ENCODE measurements at places on chromosomes 4 and X.

- no peak for DNase-seq
Observed at GRCh38 chr4:184812651-184813181, 13.1 kb downstream of the ACSL1 start.

- DNase-seq, result no peak
Observed at GRCh38 chrX:71657267-71657666, 10.1 kb upstream of the LOC101059915 start.

- no peak for DNase-seq
Observed at GRCh38 chrX:26909728-26910127, 553.4 kb downstream of the PPP4R3C start.

DNA sequence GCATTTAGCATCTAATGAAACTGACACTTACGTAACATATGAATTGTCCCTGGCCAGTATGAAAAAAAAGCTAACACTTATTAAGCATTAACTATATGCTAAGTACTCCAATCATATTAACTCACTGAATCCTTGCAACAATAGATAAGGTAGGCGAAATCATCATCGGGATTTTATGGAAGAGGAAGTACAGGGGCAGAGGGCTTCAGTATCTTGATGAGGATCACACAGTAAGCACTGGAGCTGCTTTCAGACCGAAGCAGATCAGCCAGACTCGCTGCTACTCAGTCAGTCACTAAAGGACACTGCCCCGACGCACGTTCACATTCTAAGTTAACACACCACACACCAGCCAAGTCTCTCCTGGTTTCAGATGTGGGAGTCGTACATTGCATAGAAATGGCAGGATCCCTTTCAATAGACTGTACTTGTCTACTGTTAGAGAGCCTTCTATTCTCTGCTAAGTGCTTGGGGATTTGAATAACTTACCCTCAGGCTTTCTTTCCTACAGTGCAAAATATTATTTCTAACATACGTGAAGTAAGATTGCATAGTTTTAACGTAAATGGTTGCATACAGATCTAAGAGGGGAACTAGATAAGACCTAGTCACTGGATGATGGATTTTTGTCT lies 540.2 kb upstream of the TENM3 start:
- DNase-seq, result no peak

- no peak for DNase-seq
Observed at GRCh38 chr4:86493460-86493859, 100.7 kb upstream of the PTPN13 start.

- DNase-seq, result no peak
Observed at GRCh38 chrX:134679221-134679620, 20.9 kb upstream of the PLAC1 start.

DNA sequence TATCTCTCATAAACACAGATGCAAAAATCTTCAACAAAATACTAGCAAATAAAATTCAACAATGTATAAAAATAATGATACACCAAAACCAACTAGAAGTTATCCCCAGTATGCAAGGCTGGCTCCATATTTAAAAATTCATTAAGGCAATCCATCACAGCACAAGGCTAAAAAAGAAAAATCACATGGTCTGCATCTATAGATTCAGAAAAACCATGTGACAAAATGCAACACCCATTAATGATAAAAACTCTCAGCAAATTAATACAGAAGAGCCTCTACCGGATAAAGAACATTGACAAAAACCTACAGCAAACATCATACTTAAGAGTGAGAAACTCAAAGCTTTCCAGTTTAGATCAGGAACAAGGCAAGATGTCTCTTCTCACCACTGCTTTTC lies 182.6 kb downstream of the COL25A1 start:
- DNase-seq, result no peak

DNA sequence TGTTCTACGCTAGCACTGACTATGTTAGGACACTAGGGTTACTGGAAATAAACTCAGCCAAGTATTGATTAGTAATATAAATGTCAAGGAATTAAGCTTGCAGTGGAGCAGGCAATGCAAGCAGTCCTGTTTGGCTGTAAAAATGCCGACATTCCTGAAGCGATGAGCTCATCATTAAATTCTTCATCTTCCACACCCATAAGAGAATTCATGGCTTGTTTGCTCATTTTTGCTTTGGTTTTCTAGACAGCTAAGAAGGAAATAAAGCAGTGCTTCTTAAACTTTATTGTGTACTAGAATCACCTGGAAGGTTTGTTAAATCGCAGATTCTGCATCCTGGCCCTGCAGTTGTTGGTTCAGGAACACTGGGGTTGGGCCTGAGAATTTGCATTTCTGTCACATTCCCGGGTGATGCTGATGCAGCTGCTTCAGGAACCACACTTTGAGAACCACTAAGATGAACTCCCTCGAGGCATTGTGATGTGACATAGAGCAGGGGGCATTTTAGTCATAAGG lies 17.8 kb downstream of the ANXA3 start:
- peak; percentile 62 for DNase-seq

- no peak for DNase-seq
Observed at GRCh38 chr4:99642725-99643489, 14.7 kb downstream of the C4orf54 start.

DNA sequence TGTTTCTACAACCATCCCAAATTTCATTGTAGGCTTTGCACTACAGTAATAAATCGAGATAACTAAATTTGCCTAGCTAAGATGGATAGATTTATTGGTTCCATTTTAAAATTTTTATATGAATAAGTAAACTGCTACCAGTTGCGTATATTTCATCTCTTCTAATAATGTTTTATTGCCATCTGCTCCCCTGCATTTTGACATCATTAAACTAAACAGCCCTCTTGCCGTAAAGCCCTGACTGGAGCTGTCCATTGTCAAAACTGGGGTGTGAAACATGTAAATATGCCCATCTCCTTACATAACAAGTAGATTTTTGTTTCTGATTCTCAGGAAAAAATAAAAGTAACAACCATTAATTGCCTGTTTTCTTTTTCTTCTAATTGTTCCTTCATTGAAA lies 130.8 kb upstream of the BMPR1B start:
- no peak for DNase-seq

GRCh38 chr4:15809466-15809865 lies 31.3 kb downstream of the CD38 start:
- DNase-seq, result no peak

- no peak for DNase-seq
Observed at GRCh38 chr4:10577508-10578426, 106.8 kb downstream of the CLNK start.

- DNase-seq, result no peak
Observed at GRCh38 chr4:26290321-26290720, 30.5 kb upstream of the RBPJ start.

DNA sequence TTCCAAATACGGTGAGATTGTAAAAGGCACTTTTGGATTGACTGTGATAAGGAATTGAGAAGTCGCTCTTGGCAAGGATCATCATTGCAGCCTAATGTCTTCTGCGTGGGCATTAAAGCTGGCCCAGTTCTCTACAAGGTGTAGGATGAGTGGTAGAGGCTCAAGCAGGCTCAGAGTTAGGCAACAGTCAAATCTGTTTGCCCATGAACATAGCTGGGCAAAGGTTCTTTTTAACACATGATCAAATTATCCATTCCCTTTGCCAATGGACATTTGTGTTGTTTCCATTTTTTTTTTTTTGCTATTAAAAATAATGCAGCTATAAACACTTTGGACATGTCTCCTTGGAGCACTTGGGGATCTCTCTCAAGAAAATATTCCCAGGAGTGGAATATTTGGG lies 229.1 kb upstream of the FAT1 start:
- DNase-seq, result no peak

DNA sequence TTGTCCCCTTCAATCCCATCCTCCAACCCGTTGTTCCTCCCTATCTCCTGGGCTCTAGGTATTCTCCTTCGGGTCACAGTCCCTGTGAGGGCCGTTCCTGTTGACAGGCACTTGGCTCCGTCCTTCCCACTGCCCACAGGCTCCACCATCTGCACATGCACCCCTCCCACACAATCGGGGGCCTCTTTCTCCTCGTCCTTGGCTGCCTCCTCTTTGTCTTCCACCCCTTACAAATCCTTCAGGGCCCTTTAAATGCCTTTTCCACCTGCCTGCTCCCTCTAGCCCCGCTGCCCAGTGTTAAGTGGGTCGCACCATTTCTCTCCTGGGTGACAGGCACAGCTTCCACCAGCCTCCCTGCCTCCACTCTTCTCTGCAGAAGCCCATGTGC lies 2.7 kb upstream of the AVPR2 start:
- DNase-seq, result no peak

DNA sequence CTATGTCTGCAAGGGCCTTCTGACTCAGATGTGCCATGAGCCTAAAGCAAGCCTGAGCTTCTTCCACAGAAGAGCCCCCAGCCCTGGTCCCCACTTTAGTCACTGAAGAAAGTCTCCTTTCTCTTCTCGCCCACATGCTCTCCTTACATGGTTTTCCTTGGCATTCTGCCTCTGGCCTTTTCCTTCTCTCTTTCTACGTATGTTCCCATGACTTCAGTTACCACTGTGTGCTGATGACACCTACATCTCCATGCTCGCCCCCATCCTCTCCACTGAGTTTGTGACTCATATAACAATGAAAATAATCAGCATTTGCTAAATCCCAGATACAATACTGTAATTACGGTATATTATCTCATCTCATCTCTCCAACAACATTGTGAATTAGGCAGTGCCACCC lies 149.3 kb downstream of the AMMECR1 start:
- no peak for DNase-seq

DNA sequence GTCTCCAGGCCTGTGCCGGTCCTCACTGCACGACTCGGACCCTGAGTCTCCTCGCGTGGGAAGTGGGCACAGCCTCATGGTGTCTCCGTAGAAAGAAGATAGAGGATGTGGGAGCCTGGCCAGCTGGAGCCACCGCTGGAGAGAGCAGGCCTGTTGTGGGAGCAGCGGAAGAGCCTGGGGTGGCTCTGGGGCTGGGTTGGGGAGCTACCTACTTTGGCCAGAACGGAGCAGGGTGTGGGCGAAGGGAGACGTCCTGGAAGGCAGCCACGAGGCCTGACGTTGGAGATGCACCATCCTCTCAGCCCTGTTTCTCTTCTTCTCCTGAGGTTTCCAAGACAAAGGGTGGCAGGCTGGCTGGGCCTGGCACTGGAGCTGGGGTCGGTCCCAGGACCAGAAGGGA lies 93.8 kb downstream of the SORCS2 start:
- DNase-seq, result no peak

GRCh38 chrX:72029483-72030411 lies 102.0 kb downstream of the RTL5 start:
- DNase-seq, result peak; percentile 1

- no peak for DNase-seq
Observed at GRCh38 chr4:125390727-125391126, 76.0 kb downstream of the FAT4 start.

DNA sequence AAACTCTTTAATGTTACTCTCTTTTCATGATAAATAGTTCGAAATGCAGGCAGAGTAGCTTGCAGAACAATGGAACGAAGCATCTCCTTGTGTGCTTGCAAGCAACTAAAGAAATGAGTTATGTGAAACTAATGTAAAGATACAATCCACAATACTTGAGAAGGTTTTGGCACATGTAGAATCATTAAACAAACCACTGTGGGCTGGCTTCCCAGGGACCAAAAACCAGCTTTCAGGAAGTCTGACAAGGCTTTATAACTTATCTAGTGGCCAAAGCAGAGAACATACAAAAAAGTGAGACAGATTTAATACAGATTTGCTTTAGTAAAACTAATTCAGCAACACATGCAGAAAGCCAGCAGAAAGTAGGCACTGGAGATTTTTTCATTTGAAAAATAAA lies 1673.8 kb upstream of the AGA start:
- no peak for DNase-seq

- DNase-seq, result no peak
Observed at GRCh38 chr4:121693886-121694285, 2.9 kb downstream of the ANXA5 start.

GRCh38 chr4:29277381-29277780 lies 1442.8 kb upstream of the PCDH7 start:
- DNase-seq, result no peak

- no peak for DNase-seq
Observed at GRCh38 chr4:145230726-145231125, 50.3 kb upstream of the OTUD4 start.

DNA sequence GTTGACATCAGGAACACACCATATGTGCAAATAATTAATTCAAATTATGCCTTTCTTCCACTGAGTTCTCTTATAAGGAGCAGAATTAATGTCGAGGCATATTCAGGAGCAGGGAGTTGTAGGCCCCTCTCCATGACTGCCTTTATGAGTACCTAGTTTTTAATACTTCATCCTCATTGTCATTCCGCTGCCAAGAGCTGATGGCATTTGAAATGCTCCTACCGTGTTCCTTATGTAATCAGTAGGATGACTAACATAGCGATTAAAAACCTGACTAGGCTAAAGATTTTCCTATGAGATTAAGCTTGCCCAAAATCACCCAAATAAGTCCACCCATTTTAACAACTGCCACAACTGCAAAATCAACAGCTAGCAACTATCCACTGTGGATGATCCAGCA lies 220.6 kb downstream of the DHX15 start:
- DNase-seq, result no peak

- DNase-seq, result no peak
Observed at GRCh38 chr4:101961144-101961543, 170.6 kb downstream of the BANK1 start.

GRCh38 chr4:47801481-47802002 lies 36.3 kb downstream of the CORIN start:
- DNase-seq, result no peak

- peak; percentile 18 for DNase-seq
Observed at GRCh38 chr4:105620640-105621323, 68.4 kb downstream of the ARHGEF38 start.

DNA sequence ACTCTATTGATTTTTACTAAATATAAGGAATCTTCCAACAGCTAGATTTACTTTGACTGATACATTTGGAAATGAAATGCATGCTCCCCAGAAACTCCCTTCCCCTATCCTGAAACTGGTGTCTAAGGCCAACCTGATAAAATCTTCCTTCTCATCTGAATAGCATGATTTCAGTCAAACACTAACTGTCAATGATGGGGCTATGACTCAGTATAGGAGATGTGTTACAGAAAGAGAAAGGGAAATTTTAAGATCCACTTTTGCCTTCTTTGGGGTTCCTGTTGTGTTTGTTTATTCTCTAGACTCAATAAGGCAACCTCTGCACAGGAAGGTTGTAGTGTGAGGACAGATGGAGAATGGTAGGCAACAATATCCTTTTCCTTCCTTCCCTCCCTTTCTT lies 160.7 kb downstream of the MOSPD2 start:
- no peak for DNase-seq

DNA sequence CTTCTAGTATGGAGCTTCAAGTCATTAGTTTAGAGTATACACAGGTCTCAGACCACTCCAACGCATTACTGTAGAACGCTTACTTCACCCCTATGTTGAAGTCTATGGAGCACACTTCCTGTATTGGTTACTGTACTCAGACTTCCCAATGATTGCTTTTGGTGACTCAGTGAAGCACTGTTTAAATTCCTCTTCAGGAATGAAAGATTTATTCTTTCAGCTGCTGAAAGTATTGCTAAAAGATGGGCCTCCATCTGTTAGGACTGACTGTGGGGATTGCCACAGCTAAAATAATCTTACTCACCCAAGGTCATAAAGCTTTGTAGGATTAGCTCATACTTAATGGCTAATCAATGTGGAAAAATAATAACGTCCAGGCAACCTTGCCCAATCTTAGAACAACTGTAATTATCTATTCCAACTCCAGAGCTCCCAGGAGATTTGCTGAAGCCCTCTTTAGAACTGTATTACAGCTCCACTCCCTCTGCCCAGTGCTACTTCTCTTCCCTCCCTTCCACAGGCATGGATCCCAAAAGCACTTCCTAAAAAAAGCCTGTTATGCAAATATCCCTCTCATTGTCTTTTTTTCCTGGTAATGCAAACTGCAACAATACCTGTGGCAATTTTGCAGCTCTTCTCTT lies 281.9 kb upstream of the HS3ST1 start:
- DNase-seq, result no peak

GRCh38 chr4:96166806-96167205 lies 326.9 kb downstream of the PDHA2 start:
- DNase-seq, result no peak
